Stimulated activated CD4-positive, alpha-beta T cell treated with anti-CD3 and anti-CD28 coated beads, TNF-alpha, amount 100 ng/mL, for 24 hours (primary cell): ENCODE measurements at places on chromosomes 5 and 9.

DNA sequence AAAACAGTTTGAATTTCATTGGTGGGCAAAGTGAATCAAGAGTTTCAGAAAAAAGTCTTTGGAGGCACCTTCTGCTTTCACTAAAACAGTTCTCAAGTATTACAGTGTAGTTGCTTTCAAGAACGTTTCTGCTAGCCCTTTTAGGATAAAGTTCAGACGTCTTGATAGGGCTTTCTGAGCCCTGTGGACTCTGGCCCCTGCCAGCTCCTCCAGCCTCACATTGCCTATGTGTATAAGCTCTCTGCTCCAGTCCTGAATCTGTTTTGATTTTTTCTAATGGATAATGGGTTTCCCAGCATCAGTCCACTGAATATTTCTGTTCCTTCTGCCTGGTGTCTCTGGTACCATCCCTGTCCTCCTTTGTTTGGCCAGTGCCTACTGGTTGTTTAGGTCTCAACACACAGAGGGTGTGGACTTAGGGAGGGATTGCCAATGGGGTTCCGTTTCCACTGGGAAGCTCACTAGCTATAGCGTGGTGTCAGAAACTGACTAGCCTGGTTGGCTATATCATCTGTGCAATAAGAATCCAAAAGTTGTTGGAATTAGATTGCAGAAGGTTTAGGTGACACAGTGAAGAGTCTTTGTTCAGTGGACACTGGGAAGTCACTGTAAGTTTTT, 26.4 kb downstream of the ARHGAP26 start:
- DNase-seq, result no peak

DNA sequence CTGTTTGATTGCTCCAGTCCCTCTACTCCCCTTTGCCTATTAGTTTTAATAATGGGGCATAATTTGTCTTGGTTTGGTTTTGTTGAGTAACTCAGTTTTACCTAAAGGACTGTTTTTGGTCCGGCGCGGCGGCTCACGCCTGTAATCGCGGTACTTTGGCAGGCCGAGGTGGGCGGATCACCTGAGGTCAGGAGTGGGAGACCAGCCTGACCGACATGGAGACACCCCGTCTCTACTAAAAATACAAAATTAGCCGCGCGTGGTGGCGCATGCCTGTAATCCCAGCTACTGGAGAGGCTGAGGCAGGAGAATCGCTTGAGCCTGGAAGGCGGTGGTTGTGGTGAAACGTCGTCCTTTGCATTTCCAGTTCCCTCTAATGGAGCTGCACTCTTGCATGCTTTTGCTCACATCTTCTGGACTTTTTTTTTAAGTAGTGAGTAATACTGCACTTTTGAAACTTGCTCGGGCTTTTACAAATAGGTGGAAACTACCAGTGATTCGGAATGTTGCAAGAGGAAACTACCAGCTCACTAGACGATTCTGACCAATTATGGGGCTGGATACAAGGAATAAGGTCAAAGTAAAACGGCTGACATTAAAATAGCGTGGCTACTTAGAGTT, 721 bp upstream of the MAML1 start:
- no peak for DNase-seq

- no peak for DNase-seq
Measured at GRCh38 chr5:132098151-132098594, 24.6 kb downstream of the CSF2 start.

DNA sequence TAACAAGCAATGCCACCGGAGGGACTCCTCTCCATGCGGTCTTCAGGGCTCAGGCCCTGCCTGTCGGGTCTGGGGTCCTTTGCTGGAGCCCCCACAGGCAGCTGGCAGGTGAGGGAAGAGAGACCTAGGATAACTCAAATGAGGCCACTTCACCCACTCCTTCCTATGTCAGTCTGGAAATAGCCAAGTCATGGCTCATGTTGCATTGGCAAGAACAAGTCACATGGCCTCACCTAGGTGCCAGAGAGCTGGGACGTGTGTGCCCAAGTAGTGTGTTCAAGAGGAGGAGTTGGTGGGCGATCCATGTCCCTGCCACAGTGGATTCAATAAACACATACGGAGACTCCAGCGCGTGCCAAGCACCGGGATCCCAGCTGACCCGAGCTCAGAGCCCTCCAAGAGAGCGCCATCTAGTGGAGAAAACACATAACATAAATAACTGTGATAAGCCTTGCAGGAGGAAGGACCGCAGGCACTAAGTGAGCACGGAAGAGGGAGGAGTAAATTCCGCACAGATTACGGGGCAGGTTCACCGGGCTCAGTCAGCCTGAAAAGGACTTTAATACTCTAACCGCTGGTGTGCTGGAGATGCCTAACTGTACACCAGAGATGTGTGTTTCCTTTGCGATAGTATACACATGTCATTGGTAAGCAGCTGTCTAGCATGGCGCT, 580.8 kb downstream of the CCDC171 start:
- no peak for DNase-seq

GRCh38 chr9:104028827-104029226, 65.3 kb upstream of the SMC2 start:
- no peak for DNase-seq

GRCh38 chr9:127915325-127915752, 1.5 kb downstream of the ST6GALNAC4 start:
- no peak for DNase-seq

GRCh38 chr9:135370411-135371375, 108.9 kb upstream of the PPP1R26 start:
- DNase-seq, result no peak

DNA sequence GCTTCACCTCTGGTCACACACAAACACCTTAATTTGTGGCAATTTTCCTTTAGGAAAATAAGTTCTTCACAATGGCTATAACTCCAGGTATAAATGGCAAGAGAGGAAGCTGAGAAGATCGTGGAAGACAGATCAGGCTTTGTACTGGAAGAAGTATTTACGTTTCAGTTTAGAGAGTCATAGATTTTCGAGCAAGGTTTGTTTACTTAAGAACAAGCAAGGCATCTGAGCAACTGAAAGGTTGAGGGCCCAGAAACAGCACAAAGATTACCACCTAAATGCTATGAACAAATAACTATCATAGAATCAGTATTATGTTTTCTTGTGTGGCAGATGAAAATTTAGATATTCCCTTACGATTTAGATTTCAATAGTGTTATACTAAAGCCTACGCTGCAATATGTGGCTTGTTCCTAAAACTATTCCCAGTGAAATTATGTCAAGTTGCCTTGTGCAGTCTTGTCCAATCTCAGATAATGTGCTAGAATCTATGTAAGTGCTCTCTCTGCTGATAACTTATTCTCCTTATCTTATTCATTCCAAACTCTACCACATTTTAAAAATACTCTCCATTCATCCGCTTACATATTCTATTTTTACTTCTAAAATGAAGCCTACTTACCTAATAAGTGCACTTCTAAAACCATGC, 6.7 kb downstream of the SLCO4C1 start:
- no peak for DNase-seq

DNA sequence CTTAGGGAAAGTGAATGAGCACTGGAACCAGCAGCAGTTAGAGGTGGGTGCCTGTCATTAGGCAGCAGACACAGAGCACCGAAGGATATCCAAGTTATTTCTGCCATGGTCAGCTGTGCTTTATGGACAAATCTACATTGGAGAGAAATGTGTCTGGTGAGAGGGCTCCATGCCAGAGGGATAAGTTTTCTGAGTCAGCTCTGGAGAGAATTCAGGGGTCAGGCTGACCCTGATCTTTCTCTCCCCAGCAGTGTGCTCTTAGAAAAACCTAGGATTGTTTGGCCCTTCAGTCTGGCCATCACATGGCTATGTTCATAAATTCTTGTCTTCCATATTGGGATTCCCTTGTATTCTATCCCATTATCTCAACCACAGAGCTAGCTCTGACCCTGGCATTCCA, 8.9 kb upstream of the IL17B start:
- no peak for DNase-seq

DNA sequence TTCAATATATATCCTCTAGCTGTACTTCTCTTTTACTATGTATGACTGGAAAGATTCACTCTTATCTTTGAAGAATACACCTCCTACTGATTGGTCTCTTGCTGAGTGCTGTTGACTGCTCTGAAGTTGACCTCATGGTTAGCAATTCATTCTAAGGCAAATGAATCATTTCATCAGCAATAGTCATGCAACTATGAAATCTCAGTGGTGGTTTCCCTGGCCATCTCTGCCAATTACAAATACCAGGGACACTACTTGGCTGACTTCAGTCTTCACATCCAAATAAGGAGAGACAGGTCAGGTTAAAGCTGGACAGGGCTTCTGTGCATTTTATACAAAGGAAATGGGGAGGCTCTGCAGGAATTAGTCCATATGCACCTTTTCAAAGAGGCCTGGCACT, 333.5 kb upstream of the ACTBL2 start:
- no peak for DNase-seq

DNA sequence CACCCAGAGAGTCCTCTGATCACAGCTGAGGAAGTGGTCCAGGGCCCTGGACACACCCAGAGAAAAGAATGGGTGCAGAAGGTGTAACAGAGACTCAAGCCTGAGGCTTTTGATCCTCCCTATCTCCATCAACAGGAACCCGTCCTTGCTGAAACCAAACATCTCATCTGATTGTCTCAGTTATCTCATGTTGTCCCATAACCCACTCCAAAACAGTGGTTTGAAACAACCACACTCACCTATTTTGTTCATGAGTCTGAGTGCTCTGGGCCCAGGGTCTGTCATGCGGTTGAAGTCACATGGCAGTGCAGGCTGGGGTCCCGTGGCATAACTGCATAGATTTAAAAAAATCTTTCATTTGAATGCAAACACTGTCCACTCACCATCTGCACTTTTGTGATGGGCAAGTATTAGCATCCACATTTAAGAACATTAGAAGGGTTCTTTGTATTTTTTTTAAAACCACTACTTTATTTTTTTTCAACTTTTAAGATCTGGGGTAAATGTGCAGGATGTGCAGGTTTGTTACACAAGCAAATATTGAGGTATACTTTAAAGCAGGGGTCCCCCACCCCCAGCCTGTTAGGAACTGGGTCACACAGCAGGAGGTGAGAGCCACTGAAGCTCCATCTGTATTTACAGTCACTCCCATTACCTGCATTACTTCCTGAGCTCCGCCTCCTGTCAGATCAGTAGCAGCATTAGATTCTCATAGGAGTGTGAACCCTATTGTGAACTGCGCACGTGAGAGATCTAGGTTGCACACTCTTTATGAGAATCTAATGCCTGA, 255.8 kb downstream of the ROR2 start:
- no peak for DNase-seq

GRCh38 chr5:23234197-23234596, 273.2 kb upstream of the PRDM9 start:
- no peak for DNase-seq

DNA sequence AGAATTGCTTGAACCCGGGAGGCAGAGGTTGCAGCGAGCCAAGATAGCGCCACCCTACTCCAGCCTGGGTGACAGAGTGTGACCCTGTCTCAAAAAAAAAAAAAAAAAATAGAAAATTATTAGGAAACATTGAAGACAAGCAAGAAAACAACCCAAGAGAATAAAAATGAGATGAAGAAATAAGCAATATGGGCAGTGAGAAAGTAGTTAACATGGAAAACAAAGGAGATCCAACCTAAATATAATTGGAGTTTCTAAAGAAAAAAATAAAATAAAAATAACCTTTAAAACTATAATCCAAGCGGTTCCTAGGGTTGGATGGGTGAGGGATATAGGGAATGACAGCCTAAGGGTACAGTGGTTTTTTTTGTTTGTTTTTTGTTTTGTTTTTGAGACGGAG, 71.9 kb downstream of the FBXW11 start:
- no peak for DNase-seq

GRCh38 chr9:118558026-118558425, 811.2 kb downstream of the BRINP1 start:
- DNase-seq, result no peak

- DNase-seq, result no peak
Measured at GRCh38 chr5:39040875-39041274, 33.3 kb downstream of the RICTOR start.

DNA sequence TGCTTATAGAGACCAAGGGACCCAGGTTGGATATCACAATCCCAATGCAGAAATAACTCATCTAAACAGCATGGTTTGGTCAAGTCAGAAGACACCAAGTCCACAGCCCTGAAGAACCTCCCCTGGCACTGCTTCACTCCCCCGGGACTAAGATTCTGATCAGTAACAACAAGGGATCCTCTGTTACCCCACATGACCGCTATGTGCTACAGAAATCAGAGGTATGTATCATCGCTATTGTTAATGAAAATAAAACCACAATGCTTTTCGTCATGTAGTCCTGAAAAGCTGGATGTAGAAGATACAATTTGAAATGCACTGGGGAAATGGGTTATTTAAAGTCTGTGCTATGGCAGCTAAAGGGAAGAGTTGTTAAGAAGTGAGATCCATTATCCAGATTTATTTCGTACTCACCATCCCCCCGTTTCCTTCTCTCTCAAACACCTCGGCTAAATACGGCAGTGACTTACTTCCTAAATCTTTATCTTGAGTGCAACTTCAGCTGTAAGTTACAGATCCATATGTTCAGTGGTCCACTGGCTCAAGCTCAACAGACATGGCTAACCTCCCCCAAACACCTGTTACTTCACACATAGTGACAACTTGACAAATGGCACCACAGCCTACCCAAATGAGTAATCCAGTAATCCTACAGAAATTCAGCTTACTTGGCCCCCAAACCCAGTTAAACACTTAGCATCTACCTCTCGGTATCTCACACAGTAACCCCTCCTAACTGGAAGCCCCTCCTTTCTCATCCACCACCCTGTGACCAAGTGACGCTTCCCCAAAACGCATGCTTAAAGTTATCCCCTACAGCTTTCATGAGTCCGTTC, 129.2 kb downstream of the MYO10 start:
- no peak for DNase-seq
